ENCODE measurements at places on chromosomes 3 and 15.

DNA sequence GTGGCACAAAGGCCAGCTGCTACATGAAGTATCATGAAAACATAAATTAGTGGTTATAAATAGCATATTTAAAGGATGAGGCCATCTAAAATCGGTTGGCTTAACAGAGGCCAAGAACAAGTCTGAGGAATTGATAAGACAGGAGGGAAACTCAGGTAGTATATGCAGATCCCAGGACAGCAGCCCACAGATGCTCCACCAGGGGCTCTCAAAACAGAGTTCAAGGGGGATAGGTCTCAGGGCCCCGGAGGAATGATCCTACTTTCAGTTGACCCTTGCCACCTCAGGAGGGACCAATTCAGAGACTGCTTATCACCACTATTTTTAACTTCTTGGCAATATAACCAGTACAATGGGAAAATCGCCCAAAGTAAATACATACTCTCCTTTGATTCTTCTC is 56.8 kb downstream of the RORA start:
- no peak for DNase-seq

GRCh38 chr3:152120601-152121269 is 148.0 kb upstream of the MBNL1 start:
- DNase-seq = no peak

DNA sequence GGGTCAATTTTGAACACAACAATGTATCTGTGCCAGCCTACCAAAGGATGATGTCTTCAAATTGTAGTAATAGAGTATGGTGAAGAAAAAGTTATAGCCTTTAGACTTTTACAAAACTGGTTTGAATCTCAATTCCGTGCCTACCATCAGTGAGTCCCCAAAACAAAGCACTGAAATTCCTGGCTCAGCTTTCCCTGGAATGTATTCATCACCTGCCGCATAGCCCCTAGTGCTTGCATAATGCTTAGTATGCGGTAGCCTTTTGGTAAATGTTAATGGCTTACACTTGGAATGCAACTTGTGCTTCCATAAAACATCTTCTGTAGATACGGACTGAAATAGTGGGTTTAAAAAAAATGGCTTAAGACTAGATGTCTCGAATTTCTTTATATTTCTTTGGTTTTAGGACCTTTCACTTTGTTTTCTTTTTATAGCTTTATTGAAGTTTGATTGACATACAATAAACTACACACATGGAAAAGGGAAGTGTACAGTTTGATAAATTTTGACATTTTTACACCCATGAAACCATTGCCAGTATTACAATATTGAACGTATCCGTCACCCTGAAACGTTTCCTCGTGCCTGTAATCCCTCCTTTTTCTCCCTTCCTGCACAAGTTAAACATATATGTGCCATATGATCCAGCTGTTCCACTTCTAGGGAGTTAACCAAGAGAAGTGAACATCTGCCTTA is 12.1 kb downstream of the SACM1L start:
- DNase-seq = no peak

- DNase-seq = no peak
Measured at GRCh38 chr3:151925876-151926275, 52.4 kb downstream of the SUCNR1 start.

- DNase-seq = no peak
Measured at GRCh38 chr3:118966700-118967099, 67.9 kb downstream of the IGSF11 start.

GRCh38 chr15:99932676-99933402 is 199.6 kb upstream of the LYSMD4 start:
- DNase-seq = no peak

- DNase-seq = no peak
Measured at GRCh38 chr3:65886391-65886790, 152.3 kb downstream of the MAGI1 start.

DNA sequence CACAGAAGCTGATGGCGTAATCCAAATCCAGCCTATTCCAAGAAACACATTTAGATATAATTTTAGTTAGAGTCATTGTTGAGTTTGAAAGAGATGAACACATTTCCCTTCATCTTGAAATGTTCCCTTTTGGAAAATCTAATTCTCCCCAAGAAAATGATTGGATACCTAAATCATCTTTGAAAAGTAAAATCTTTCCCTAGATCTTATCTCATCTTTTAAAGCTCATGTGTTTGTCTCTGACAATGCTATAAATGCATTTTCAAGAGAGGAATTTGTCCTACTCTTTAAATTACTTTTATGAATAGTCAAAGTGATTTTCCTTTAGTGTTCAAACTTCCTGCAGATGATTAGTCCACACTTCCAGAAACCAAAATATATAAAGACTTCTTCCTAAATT is 82.6 kb upstream of the CNTN6 start:
- no peak for DNase-seq

DNA sequence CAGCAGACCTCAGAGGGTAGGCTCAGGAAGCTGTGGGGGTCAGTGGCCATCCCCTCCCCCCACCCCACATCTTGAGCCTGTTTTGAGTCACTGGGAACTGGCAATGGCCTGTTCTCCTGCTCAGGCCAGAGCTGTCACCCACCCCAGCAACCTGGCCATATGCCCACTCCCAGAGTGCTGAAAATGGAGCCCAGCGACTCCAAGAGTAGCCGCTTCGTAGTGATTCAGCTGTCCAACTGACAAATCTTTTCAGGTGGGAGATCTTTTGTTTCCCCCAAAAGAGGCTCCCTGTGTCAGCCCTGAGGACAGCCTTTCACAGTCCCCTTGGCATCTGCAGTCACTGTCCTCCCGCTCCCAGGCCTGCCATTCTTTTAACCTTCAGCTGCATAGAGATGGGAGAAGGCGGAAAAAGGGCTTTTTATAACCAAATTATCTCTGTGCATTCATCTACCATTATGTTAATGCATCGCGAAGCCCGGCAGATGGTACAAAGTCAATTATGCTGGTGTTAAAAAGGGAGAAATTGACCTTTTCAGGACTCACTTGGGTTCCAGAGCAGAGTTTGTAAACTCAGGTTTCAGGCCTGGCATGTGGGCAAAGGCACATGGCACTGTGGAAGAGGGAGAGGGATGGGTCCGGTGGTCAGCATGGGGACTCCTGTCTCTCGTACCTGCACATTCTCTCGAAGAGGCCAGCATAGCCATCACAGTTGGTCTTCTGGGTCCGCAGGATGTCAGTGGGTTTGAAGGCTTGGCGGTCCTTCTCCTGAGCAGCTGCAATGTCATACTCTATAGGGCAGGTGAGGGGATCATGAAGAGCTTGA is 32.1 kb downstream of the KY start:
- no peak for DNase-seq

DNA sequence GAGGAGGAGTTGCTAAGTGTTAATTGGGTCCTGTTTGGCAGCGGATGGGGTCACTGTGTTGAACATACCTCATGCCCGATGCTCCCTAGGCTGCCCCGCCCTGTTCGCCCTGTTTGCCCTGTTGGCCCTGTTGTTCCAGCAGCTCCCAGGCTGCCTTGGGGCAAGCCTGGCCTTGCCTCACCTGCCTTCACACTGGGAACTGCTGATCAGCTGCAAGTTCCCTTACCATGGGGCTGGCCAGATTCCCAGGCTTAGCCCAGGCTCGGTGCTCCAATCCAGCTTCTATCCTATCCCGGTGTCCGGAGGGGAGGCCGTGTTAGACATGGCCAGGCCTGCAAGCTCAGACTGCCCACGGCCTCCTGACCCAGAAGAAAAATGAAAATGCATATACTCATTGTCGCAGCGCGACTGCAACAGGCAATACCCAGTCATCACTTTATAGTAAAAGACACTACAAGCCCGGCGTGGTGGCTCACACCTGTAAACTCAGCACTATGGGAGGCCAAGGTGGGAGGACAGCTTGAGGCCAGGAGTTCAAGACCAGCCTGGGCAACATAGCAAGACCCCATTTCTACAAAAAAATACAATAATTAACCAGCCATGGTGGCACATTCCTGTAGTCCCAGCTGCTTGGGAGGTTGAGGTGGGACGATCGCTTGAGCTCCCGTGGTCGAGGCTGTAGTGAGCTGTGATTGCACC is 42.9 kb upstream of the ZNF710 start:
- DNase-seq = no peak

GRCh38 chr3:55442861-55443260 is 44.2 kb downstream of the WNT5A start:
- no peak for DNase-seq

- DNase-seq = no peak
Measured at GRCh38 chr3:1830851-1831250, 267.8 kb upstream of the CNTN4 start.

- DNase-seq = no peak
Measured at GRCh38 chr3:13393427-13394360, 26.4 kb downstream of the NUP210 start.

DNA sequence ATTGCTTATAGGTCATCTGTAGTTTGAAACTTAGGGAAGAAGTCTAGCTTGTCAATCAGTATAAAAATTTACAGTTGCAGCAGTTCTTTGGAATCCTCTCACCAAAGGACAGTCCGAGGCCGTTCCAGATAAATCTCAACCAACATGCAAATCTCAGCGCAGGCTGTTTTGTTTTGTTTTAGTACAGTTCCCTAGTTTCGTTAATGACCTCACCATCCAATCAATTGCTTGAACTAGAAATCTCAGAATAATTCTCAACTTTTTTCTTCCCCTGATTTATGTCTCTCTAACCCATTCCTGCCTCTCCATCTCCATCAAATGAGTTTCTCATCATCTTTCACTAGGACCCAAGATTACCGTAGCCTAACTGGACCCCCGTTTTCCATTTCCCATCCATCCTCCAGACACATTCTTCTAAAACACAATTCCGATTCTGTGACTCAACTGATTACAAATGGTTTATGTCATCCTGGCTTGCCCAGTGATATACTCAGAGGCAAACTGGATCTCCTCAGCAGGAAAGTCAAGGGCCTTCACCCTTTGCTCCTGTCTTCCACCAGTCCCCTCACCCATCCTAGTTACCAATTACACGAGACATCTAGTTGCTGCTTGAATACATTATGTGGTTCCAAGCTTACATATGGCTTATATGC is 1.3 kb downstream of the SMCO1 start:
- no peak for DNase-seq

DNA sequence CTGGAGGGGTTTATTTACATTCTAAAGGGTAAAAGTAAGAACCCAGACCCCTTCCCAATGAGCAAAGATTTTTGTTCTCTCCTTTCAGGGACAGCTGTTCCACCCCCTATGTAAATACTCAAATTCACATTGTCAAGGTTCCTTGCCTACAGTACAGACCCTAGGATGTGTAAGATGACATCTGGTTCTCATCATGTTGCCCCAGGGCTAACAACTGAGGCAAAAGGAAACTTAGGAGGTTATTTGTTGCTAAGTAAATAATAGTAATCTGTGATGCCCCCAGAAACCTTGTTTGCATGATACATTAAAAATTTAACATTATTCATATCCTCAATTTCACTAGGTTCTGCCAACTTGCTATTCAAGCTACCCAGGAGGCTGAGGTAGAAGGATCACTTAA is 135.0 kb upstream of the CCNL1 start:
- no peak for DNase-seq

GRCh38 chr3:32482693-32483092 is 20.0 kb downstream of the CMTM6 start:
- no peak for DNase-seq

DNA sequence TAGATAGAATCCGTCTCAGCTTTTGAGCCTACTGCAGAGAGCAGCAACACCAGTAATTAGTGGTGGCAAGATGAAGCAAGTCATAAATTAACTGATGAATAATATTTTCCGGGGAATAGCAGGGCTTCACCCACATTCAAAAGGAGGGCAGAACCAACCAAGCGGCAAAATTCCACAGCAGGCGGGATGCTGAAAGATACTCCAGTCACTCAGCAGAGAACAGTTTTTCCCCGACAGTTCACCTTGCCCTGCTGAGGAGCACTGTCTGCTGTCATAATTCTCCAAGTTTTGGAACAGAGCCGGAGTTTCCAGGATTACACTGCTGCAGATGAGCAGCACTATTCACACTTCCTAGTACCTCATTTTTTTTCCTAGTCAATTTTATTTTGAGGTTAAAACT is 274.7 kb downstream of the CD47 start:
- no peak for DNase-seq

GRCh38 chr15:58117619-58118018 is 20.6 kb upstream of the AQP9 start:
- DNase-seq = no peak
